Pons (tissue), 1 donor: ENCODE measurements at places on chromosomes 5 and 9.

GRCh38 chr5:139863855-139864558 is 68.4 kb downstream of the PSD2 start:
- peak; percentile 69 for DNase-seq

GRCh38 chr5:93382188-93382825 is 198.7 kb downstream of the NR2F1-AS1 start:
- DNase-seq, result no peak

DNA sequence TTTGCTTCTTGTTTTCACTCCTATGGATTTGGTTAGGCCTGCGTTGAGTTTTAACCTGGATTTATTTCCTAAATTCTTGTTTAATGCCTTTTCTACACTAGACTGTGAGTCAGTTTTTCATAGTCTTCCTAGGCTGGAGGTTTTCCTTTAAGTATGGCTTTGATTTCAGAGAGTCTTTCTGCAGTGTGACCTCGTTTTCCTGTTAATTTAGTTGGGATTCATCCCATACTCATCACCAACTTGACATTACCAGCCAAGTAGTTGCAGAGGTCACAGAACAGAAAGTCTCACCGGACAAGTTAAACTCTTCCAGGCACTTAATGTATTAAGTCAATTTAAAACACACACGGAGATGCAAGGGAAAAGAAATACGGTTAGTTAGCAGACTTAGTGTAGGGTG is 29.7 kb upstream of the AUH start:
- DNase-seq, result no peak

- no peak for DNase-seq
Observed at GRCh38 chr5:146580237-146580636, 64.2 kb upstream of the GPR151 start.

- DNase-seq, result peak; percentile 64
Observed at GRCh38 chr5:136249678-136250266, 56.8 kb upstream of the SMIM32 start.

DNA sequence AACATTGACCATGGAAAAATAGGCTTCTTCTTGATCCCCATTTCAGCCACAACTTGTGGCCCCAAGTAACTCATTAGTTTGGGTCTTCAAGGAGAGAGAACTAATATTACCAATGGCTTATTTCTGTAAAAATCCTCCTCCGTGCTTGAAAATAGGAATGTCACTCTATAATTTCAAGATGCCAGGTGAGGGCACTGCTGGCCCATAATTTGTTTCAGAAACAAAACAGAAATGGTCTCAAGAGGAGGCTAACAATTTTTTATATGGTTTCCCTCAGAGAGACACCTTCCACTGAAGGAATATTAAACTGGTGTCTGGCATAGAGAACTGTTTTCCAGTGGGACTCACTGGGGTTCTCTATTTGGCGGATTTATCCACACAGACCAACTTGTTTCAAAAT is 437.0 kb upstream of the TRPC7 start:
- peak; percentile 47 for DNase-seq

- DNase-seq, result no peak
Observed at GRCh38 chr9:97689401-97690180, 7.5 kb downstream of the XPA start.

GRCh38 chr5:16854351-16854750 is 81.7 kb downstream of the MYO10 start:
- DNase-seq, result no peak

DNA sequence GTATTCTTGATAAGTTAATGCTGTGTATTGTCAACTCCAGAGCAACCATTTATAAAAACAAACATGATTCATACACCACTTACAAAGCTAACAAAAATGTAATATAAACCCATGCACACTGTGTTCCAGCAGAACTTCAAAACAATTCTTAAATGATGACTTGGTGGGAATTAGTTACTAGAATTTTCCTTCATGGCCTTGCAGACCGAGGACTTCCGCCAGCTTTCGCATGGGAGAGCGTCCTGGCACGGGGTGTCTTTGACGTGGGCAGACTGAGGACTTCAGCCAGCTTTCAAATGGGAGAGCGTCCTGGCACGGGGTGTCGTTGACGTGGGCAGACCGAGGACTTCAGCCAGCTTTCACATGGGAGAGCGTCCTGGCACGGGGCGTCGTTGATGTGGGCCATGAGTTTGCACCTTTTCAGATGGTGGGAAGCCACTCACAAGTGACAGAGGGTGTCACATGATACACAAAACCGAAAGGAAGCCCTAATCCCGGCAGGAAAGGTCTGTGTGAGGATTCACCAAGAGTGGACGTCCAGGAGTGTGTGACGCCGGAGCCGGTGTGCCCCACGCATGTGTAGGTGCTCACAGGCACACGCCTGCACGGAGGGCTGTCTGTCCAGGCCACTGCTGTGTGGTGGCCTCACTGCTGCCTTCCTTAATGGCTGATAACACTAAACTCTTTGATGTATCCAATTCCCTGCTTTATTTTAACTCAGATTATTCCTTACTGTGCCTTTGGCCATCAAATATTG is 211.3 kb upstream of the IRX4 start:
- DNase-seq, result no peak

GRCh38 chr5:59540366-59540765 is 353.2 kb downstream of the PDE4D start:
- peak; percentile 92 for DNase-seq

GRCh38 chr9:136171801-136172411 is 33.0 kb downstream of the LHX3 start:
- no peak for DNase-seq

- no peak for DNase-seq
Observed at GRCh38 chr5:14286007-14286406, 142.9 kb downstream of the TRIO start.

DNA sequence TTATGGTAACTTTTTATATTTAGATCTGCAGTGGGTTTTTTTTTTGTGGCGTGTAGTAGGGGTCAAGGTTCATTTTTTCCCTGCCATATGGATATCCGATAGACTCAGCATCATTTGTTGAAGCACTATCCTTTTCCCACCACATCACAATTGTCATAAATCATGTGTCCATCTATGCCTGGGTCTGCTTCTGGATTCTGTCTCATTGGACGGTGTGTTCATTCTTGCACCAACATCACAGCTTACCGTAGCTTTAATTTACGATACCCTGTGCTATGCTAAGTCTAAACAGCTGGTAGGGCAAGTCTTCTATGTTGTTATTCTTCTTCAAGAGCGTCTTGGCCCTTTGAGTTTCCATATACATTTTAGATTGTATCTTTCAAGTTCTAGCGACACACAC is 175.0 kb downstream of the RGS3 start:
- no peak for DNase-seq

- no peak for DNase-seq
Observed at GRCh38 chr9:137416563-137417151, 6.3 kb downstream of the EXD3 start.

DNA sequence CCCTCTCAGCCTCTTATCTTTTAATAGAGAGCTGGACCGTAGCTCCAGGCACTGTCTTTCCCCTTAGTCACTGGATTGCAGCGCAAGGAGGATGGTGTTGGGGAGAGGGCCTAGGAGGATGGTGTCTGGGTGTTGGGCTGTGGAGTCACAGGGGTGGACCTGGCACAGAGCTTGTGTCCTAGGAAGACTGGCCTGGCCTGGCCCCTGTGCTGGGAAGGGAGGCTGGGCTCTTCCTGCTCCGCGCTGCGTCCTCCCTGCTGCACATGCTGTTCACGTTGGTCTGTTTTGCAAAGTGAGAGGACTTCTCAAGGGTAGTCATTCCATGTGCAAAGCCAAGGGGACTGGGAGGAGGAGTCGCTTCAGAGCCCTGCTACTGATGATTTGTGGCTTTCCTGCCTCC is 123.9 kb downstream of the EHMT1 start:
- no peak for DNase-seq
